ENCODE measurements at places on chromosomes 3 and 15.

DNA sequence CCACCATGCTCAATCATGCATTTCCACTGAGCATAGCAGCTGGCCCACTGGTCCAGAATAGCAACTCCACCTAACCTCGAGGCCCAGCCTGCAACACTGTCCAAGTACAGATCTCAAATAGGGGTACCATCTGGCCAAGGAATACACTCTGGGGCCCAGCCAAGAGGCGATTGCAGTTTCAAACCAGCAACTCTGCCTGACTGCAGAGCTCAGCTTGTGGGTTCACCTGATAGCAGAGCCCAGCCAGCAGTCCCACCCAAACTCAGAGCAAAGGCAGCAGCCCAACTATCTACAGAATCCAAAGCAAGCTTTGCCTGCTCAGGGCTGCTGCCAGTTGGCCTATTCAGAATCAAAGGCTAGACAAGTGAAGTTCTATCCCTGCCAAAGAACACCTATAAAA, 30.5 kb downstream of the POLQ start:
- DNase-seq = no peak

- no peak for DNase-seq
Observed at GRCh38 chr3:21747376-21747775, 3.6 kb downstream of the ZNF385D start.

DNA sequence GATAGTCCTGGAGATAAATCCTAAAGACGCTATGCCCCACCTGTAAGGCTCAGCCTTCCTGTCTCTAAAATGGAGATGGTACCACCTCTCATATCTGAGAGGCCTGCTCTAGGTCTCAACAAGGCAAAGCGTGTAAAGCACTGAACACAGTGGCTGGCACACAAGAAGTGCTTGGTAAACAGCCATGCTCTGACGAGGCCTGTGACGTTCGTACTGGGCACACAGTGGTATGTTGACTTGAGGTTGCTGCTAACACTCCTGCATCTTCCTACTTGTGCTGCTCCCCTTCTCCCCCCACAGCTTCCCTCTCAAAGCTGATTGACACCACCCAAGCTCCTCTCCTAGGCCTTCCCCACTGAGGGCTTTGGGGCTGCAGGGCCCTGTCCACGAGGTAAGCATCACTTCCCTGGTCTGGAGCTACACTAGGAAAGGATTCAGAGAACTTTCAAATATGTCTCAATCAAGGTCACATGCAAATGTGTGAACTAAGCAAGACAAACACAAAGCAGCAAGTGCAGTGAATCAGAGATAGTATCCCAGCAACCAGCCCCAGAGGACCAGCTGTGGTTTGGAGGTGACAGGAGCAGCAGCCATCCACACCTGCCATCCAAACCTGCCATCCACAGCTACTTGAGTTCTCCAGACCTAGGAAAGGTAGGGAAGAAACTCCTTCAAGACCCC, 177.5 kb downstream of the STT3B start:
- DNase-seq = no peak

GRCh38 chr3:144931590-144931989, 960.0 kb downstream of the DIPK2A start:
- no peak for DNase-seq

DNA sequence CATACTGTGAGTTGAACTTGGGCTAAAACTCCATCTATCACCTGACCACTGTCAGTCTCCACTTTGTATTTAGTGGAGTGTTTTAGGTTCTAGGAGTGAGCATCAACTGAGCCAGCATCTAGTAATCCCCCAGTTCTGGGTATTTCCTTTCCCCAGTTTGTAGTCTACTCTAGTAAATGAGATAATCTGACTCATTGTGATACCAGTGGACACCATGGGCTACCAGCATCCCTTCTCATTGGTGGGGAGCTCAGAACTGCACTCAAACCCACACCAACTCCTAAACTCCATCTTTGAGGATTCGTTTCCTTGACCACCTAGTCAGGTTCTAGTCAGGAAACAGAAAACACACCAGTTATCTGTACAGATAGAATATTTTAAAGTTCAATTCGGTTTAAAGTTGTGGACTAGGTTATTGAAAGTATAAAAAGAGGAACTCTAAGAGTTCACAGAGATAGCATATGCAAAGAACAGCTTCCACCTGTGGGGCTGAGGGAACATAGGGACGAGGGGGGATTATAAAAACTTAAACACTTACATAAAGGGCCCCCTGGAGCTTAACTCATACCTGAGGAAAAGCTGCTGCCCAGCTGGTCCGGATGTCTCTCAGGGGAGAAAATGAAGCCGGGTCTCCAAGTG, 36.0 kb downstream of the LEO1 start:
- DNase-seq = no peak

- no peak for DNase-seq
Observed at GRCh38 chr3:45579251-45579650, 15.3 kb upstream of the LIMD1 start.

DNA sequence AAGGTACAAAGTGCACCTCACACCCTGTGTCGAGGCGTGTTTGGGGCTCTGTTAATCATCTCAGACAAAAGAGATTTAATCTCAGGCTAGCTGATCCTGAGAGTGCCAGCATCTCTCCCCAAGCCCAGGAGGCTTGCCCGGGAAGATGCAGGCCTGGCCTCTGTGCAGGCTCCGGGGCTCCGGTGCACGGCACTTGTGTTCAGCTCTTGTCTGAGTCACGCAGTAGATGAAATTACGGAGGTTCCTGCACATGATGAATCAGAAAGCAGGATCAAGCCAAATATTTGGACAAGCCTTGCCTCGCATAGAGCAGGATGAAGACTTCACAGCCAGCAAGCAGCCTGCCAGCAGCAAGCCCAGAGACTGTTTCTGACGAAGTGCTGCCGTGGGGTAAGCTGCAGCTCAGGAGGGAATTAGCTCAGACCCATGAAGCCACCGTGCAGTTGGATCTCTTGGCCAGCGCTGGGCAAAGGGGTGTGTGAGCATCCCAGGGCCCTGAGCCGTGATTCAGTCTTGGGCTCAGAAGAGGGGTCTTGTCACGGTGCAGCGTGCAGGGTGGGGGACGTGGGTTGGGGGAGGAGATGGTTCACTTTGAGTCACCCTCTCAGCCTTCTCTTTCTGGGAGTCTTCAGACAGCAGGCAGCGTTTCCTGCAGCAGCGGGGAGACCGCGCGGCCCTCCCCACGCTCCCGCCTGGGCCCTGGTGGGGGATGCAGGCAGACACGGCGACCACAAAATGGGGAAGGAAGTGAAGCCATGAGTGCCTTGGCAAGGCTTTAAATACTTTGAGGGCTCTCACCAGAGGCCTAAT, 89.2 kb upstream of the MEF2A start:
- no peak for DNase-seq

DNA sequence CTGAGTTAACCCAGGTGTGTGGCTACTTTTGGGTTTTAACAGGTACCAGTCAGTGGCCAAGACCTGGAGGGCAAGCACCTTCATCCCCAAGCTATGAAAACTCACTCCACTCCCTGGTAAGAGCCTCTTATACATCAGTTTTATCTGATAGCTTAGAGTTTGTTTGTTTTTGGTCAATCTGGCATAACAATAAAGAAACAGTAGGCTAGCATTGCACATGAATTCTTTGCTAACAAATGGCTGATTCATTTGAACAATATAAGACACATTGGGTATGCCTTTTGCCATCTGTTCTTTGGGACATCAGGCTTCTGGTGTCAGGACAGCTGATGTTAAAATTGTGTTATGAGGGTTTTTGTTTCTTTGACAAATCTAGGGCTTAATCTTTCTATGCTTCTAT, 125.0 kb upstream of the CGNL1 start:
- DNase-seq = no peak

DNA sequence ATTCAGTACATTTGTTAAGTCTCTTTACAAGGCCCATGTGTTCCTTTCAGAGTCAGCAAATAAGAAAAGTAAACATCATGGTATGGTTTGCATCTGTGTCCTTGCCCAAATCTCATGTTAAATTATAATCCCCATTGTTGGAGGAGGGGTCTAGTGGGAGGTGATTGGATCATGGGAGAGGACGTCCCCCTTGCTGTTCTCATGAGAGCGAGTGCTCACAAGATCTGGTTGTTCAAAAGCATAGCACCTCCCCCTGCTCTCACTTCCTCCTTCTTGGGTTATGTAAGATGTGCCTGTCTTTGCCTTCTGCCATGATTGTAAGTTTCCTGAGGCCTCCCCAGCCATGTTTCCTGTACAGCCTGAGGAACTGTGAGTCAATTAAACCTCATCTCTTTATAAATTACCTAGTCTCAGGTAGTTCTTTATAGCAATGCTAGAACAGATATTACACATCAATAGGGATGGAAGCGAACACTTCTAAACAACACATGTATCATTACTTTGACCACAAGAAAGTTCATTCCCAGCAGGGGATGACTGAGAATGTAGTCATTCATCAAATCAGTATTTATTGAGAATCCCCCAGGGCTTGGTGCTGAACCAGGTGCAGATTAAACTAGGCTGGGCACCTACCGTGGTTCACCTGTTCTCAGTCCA, 4.1 kb downstream of the EFCAB12 start:
- DNase-seq = no peak

GRCh38 chr15:89766357-89767311, 9.5 kb upstream of the MESP2 start:
- no peak for DNase-seq

DNA sequence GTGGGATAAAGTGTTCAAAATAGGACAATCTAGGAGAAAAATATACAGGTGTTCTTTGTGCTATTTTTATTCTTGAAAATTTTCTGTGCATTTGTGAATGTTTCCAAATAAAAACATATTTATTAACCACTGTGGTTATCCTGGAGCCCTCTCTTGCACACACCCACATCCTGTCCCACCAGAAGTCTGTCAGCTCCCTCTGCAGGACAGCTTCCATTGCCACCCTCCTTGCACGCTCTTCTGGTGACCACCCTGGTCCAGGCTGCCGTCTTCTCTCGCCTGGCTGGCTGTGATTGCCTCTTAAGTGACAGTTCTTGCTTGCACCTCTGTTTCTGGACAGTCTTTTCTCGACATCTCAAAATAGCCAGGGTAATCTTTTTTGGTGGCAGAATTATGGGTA, 394.0 kb downstream of the LRTM1 start:
- DNase-seq = no peak

DNA sequence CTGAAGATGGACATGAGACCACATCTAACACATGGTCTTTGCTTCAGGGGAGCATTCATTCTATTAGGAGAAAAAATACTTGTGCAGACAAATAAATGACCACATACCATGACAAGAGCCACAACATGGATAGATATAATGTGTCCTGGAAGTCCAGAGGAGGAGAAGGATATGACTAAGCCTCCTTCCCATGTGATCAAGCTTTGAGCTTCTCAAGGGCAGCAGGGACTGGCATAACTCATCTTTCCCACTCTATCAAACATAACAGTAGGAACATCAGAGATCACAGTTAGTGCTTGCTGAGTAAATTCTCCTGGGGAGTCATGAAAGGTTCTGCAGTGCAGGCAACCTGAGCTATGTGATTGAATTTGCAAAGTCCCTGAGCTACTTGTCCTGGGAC, 86.0 kb upstream of the LPP start:
- DNase-seq = no peak

GRCh38 chr3:52752045-52752660, 18.6 kb downstream of the NEK4 start:
- DNase-seq = no peak

- no peak for DNase-seq
Observed at GRCh38 chr3:178787960-178788359, 251.7 kb downstream of the KCNMB2 start.

GRCh38 chr3:187403768-187404288, 35.6 kb downstream of the RTP4 start:
- DNase-seq = no peak

- DNase-seq = no peak
Observed at GRCh38 chr3:38128303-38128655, 8.6 kb downstream of the ACAA1 start.

GRCh38 chr15:78727561-78727960, 83.7 kb downstream of the ADAMTS7 start:
- no peak for DNase-seq

DNA sequence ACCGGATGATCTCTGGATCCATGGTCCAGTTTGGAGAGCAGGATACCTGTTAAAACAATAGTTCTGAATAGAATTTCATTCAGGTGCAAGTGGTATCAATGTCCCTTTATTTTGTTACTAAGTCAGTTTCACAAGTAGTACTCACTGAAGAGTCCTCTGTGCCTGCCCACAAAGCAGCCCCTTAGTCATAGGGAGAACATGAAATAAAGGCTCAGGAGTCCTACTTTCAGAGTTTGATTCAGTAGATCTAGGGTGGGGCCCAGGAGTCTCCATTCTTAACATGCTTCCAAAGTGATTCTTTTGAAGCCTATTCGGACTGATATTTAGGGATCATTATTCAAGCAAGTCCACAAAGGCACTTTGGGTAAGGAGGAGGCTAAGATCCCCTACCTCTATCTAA, 79.8 kb upstream of the ACKR4 start:
- no peak for DNase-seq

DNA sequence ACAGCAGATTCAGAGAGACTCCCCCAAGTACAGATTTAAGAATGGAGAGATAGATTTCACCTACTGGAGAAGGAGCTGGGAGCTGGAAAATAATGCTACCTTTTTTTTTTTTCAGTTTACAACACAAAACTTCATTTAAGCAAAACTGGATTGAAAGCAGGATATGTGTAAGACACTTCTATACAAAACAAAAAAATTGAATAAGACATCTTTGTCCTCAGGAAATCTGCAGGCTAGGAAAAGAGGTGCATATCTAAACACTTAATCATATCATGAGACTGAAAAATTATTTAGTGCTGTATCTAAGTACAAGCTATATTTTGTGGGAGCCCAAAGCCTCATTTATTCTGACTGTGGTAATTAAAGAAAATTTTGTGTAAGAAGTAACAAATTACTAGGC, 516.1 kb downstream of the ZIC1 start:
- no peak for DNase-seq

DNA sequence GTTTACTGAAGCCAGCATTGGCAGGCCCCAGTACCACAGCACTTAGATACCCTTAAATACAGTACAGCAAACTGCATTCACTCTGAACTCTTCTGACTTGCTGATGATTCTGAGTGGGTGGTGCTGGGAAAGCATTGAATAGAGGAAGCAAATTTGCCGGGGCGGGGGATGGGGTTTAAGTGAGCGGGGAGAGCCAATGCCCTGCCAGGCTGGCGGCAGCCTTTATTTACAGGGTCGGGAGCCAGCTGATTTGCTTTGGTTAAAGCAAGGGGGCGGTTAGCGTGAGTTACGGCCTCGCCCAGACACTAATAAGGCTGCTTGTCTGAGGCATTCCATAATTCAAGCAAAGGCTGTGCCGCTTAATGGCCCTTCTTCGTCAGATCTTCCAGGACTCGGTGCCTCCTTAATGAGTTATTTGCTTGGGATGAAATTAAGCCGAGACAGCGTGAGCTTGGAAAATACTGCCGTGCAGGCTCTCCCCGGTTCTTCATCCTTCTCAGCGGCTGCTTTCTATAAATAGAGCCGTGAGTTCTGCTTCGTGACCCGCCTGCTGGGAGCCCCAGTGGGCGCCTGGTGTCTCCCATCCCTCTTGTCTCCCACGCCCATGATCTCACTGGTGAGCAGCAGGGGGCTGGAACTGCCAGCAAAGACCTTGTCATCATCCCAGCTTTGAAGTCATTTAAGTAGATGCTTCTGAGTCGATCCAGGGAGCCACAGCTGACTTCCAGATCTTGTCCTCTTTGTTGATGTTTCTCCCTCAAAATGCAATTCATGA, 25.8 kb downstream of the SPSB4 start:
- DNase-seq = no peak
